ENCODE measurements at places on chromosomes 4 and X. TPM values are rescaled to one million over a fixed set of nuclear protein-coding genes. Genes with fewer than 3 reads are reported as not detected.

Gene GCNA
- 1.7 TPM for total RNA-seq

Gene TMEM150C
- total RNA-seq = not detected

Gene ADAM29
- not detected for total RNA-seq

Gene CPLX1
- total RNA-seq = not detected

Gene SLC6A8
- 16.4 TPM for total RNA-seq

Gene FGA
- not detected for total RNA-seq

Gene ERAS
- total RNA-seq = 0.22 TPM

Gene KCNIP4
- 0.29 TPM for total RNA-seq

Gene PRDM5
- total RNA-seq = 21.5 TPM

Gene NPY1R
- 0.43 TPM for total RNA-seq

Gene HPF1
- 24.7 TPM for total RNA-seq

Gene FTSJ1
- total RNA-seq = 117 TPM

Gene HERC5
- 2.0 TPM for total RNA-seq

Gene CDX4
- not detected for total RNA-seq

Measured in placental pericyte (primary cell).